Stimulated activated CD8-positive, alpha-beta memory T cell treated with anti-CD3 and anti-CD28 coated beads, Interleukin-4, amount 100 ng/mL, for 48 hours (primary cell): ENCODE measurements at places on chromosomes 7 and 10.

- no peak for DNase-seq
These were observed 21.0 kb downstream of the GNA12 start for GRCh38 chr7:2823130-2823529.

DNA sequence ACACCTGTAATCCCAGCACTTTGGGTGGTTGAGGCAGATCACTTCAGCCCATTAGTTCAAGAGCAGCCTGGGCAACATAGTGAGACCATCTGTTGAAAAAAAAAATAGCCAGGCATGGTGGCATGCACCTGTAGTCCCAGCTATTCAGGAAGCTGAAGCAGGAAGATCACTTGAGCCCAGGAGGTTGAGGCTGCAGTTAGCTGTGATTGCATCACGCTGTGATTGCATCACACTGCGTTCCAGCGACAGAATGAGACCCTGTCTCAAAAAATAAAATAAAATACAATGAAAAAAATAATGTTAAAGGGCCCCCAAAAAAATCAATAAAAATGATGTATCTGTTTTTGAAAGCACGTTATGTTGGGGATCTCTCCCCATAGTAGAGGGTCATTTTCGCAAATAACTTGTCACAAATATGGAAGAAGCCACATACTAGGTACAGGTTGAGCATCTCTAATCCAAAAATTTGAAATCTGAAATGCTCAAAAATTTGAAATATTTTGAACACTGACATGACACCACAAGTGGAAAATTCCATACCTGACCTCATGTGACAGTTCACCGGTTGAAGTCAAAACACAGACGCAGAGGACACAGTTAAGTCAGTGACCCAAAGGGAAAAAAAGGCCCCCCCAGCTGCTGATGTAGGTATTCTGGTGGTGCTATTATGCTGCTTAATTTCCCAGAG, 9.5 kb downstream of the CISD1 start:
- DNase-seq = no peak

DNA sequence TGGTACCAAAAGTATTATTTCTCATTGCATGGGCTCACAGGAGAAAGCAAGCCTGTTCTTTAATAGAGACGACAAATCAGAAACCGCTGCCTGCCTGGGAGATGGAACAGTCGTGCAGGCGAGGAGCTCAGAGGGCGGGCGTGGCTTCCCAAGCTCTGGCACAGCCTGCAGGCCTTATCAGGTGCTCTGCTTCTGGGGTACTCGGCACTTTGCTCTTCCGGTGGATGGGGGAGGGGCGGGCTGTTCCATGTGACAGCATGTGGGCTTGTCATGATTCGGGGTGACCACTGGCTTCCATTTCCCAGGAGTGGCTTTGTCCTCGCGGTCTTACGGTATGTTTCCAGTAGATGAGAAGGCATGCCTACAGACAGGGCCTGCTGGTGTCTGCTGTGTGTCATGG, 228.6 kb downstream of the MGMT start:
- DNase-seq = no peak

DNA sequence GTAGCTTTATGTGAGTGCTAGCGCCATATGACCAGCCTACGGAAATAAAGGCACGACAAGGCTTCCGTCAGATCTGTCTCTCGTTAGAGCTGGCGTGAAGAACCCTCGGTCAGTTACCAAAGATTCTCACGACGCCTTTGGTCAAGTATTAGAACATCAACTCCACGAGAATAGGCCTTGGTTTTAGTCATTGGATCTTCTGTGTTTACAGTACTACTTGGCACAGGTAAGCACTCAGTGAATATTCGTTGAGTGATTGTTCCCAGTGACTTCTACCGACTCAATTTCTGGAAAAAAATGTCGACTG, 316 bp downstream of the RBM48 start:
- DNase-seq = no peak

- DNase-seq = peak; percentile 58
These were observed 2.6 kb downstream of the TMEM243 start for GRCh38 chr7:87216701-87217508.

GRCh38 chr10:44334091-44334490, 50.8 kb downstream of the CXCL12 start:
- DNase-seq = no peak
